ENCODE measurements at places on chromosomes 6 and 20. TPM values are rescaled to one million over a fixed set of nuclear protein-coding genes. Genes with fewer than 3 reads are reported as not detected.

CST1 gene
- total RNA-seq = not detected

- no peak overlapping the region for H3K4me3 ChIP-seq
- H3K27ac ChIP-seq = no peak overlapping the region
- no peaks in the 10 kb centered on the region for H3K36me3 ChIP-seq
- DNase-seq = no peak
- no peaks in the 10 kb centered on the region for H3K4me1 ChIP-seq
- H3K27me3 ChIP-seq = no peaks in the 10 kb centered on the region
These were observed 32.1 kb downstream of the SNAI1 start for GRCh38 chr20:50014570-50015562.

DNA sequence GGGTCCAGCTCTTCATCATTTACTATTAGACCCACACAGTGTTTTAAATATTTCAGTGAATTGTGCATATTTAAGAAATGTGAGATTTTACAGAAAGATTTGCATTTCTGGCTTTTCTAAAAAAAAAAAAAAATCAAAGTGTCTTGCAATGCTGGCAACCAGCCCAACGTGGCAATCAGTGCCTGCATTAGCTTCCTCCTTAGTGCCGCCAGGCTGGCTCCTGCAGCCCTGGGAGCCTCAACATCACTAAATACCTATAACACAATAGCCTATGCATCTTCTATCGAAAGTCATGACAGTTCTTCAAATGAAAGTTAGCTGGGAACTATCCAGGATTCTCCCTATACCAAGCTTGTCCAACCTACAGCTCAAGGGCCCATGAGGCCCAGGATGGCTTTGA is 9.4 kb upstream of the CD93 start:
- no peaks in the 10 kb centered on the region for H3K36me3 ChIP-seq
- H3K4me3 ChIP-seq = no peak overlapping the region
- peaks cover 15% of the 10 kb centered on the region for H3K4me1 ChIP-seq
- H3K27me3 ChIP-seq = no peaks in the 10 kb centered on the region
- DNase-seq = no peak
- H3K27ac ChIP-seq = no peak overlapping the region

GRCh38 chr6:5294392-5295211 is 33.3 kb downstream of the FARS2 start:
- H3K36me3 ChIP-seq = no peaks in the 10 kb centered on the region
- no peak overlapping the region for H3K4me3 ChIP-seq
- no peaks in the 10 kb centered on the region for H3K27me3 ChIP-seq
- DNase-seq = no peak

- H3K36me3 ChIP-seq = peaks cover 83% of the 10 kb centered on the region
- no peak for DNase-seq
- no peak overlapping the region for H3K27ac ChIP-seq
- H3K4me1 ChIP-seq = peaks cover 5% of the 10 kb centered on the region
- no peaks in the 10 kb centered on the region for H3K27me3 ChIP-seq
These were observed 56.3 kb upstream of the EMILIN3 start for GRCh38 chr20:41422953-41423352.
